ENCODE measurements at places on chromosomes 5 and 9.
A peak's percentile ranks its signal among the peaks of the same experiment; 100 is the strongest.

DNA sequence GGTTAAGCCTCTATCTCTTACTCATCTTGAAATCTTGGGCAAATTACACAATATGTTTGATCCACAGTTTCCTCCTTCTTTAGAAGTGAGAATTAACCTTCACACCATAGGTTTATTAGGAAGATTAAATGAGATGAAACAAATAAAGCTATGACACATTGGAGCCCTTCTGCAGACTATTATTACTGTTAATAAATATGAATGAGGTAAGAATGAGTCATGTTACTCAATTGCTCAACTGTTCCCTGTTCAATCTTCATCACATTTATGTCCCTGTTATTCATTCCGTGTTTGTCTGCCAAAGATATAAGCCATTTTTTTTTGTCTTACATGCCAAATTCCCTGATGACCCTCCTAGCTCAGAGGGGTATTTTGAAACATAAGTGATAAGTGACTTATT, 52.1 kb upstream of the PAPPA start:
- DNase-seq: no peak

DNA sequence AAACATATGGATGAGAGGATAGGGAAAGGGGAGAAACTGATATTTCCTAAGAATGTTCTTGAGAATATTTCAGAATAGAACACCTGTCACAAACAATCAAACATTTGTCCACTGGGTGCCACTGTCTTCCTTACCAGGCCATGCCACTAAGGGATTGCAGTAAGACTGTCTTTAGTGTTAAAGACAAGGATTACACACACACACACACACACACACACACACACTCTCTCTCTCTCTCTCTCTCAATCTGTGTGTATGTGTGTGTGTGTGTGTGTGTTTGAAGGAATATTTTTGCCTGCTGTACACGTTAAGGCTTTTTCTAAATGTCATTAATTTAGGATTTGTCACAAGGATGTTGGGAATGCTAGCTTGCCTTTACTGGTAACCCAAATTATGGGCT, 54.4 kb downstream of the CCDC192 start:
- DNase-seq: no peak

GRCh38 chr5:97936231-97936630, 753.2 kb upstream of the RIOK2 start:
- DNase-seq: no peak

DNA sequence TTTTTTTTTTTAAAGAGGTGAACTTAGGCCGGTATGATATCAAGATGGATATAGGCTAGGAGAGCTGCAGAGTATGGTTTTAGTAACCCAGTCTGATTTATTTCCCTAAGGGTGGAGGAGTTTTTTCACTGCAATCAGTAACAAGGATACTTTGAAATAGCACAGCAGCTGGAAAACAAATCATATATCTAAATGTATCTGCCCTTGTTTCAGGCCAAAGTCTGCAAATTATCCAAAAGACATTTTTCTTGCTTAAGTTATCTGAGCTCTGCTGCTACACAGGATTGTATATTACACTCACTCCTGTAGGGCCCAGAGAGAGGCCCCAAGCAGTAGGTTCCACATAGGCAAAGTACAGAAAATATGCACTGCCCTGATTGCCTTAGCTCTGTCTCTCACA, 222.4 kb downstream of the NTRK2 start:
- DNase-seq: no peak

GRCh38 chr9:116953271-116953670, 266.2 kb downstream of the TRIM32 start:
- DNase-seq: no peak

GRCh38 chr5:97618721-97619120, 435.7 kb upstream of the RIOK2 start:
- DNase-seq: no peak

GRCh38 chr5:213803-214395, 4.1 kb downstream of the CCDC127 start:
- DNase-seq: no peak

DNA sequence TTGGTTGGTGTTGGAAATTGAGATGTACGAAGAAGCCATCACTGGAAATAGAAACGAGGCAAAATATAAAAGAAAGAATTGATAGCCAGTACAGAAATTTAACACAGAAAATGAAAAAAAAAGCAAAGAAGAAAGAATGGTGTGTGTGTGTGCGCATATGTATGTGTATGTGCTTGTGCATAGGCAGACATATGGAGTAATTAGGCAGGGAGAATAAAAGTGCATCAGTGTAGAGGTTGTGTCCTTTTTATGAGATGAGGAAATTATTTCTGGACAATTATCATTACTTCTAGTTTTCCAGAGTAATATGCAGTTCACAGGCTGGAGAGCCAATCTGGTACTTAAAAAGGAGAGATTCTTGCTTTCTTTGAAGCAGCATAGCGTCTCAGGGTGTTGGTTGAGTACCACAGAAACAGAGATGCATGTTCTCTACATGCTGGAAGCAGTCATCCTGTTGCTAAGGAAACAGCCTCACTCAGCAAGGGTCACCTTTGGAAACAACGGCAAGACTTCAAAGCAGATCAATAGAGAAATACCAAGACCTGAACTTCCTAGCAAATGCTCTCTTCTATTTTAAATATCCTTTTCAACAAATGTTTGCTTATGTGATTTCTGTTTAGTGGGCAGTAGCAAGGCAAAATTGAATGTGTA, 172.7 kb downstream of the TAF11L14 start:
- no peak for DNase-seq

DNA sequence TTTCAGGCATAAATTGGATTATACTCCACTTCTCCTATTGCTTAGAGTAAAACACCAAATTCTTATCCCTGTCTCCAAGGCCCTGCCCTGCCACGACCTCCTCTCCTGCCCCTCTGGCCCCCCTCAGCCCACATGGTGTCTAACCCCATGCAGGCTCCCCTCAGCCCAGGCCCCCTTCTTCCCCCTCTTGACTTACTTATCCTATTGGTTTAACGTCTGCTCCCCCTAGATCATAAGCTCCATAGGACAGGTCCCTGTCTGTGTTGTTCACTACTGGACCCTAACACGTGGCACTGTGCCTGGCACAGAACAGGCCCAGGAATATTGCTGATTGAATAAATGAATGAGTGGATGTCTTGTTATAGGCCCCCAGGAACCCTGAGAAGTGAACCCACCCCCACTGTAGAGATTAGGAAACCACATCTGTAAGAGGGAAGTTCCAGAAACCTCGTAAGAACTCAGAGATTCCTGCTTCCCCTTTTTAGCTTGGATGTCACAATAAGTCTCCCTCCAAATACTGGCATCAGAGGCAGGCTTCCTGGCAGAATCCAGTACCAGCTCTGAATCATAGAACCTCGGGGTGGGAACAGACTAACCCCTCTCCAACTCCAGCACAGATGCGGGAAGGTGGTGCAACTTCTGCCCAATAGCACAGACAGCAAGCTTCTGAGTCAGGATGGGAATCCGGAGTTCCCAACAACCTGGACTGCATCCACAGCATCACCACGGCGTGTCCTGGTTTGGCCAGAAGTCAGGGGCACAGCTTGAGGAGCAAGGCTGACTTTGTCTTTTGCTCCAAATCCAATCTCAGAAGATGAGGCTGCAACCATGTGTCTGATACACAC, 31.5 kb downstream of the HRH2 start:
- DNase-seq: peak; percentile 94

DNA sequence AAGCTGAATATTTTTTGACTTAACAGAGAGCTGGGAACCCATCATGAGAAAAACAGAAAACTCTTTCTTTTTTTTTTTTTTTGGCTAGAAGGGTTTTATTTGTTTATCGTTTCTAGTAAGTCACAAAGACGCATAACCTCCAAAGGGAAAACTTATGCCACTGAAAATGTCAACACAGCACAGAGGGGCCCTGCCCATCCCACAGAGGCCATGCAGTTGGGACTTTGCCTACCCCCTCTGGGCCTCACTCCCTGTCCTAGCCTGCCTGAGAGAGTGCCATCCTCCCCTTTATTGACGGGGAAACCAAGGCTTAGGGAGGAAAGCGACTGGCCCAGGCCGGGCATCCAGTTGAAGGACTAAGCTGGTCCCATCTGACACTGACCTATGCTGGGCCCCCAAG, 74.7 kb downstream of the VAV2 start:
- DNase-seq: no peak

- DNase-seq: no peak
Observed at GRCh38 chr5:78295035-78295961, 800 bp upstream of the AP3B1 start.

Data from SIG-M5 (cell line).